ENCODE measurements at places on chromosomes 5 and 9. TPM values are rescaled to one million over a fixed set of nuclear protein-coding genes. Genes with fewer than 3 reads are reported as not detected.

- H3K27ac ChIP-seq = no peak overlapping the region
- H3K4me3 ChIP-seq = no peak overlapping the region
- no peak for DNase-seq
- no peaks in the 10 kb centered on the region for H3K27me3 ChIP-seq
- H3K36me3 ChIP-seq = no peaks in the 10 kb centered on the region
- H3K4me1 ChIP-seq = no peaks in the 10 kb centered on the region
Observed at GRCh38 chr9:22160221-22160620, 151.1 kb upstream of the CDKN2B start.

GRCh38 chr9:2085716-2086115 is 70.6 kb downstream of the SMARCA2 start:
- H3K4me3 ChIP-seq = no peak overlapping the region
- no peak for DNase-seq
- no peaks in the 10 kb centered on the region for H3K27me3 ChIP-seq
- H3K27ac ChIP-seq = no peak overlapping the region
- H3K36me3 ChIP-seq = no peaks in the 10 kb centered on the region
- no peaks in the 10 kb centered on the region for H3K4me1 ChIP-seq

DNA sequence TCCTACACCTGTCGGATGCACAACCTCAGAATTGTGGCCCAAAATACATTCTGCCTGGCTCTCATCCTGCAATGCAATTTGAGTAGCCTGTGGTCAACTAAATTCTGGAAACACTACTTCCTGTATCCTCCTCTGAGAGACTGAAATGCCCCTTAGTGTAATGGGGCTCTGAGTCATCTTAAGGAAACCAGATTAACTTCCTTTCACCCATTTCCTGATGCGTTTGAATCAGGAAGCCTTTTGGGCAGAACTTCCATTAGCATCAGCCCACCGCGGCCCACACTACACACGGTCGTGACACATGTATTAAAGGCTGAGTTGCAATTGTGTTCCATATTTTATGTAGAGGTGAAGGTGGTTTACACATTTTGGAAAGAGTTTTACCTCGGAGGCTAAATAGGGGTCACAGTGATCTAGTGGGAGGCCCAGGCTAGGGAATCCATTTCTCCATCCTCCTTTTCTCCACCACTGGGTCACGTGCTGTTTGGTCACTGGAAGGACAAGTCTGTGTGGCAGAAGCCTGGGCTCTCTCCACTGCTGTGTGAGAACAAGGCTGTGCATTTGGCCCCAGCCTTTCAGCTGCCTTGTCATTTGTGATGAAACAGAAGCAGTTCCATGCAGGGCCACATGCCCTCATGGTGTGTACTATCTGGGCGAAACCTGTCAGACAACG is 55.9 kb downstream of the DAP start:
- no peaks in the 10 kb centered on the region for H3K27me3 ChIP-seq
- H3K27ac ChIP-seq = no peak overlapping the region
- H3K4me1 ChIP-seq = peaks cover 20% of the 10 kb centered on the region
- H3K36me3 ChIP-seq = no peaks in the 10 kb centered on the region
- H3K4me3 ChIP-seq = no peak overlapping the region

DNA sequence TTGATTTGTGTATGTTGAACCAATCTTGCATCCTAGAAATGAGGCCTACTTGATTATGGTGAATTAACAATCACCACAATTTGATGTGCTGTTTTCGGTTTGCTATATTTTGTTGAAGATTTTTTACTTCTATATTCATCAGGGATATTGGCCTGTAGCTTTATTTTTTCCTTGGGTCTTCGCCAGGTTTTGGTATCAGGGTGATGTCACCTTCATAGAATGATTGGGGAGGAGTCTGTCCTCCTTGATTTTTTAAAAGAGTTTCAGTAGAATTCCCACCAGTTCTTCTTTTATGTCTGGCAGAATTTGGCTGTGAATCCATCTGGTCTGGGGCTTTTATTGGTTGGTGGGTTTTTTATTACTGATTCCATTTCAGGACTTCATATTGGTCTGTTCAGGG is 115.2 kb downstream of the CPLANE1 start:
- H3K4me1 ChIP-seq = no peaks in the 10 kb centered on the region
- H3K36me3 ChIP-seq = peaks cover 41% of the 10 kb centered on the region
- DNase-seq = no peak
- H3K27me3 ChIP-seq = no peaks in the 10 kb centered on the region
- H3K27ac ChIP-seq = no peak overlapping the region
- no peak overlapping the region for H3K4me3 ChIP-seq

- no peak for DNase-seq
- no peak overlapping the region for H3K27ac ChIP-seq
- no peaks in the 10 kb centered on the region for H3K36me3 ChIP-seq
- H3K4me3 ChIP-seq = no peak overlapping the region
- H3K4me1 ChIP-seq = peaks cover 2% of the 10 kb centered on the region
Observed at GRCh38 chr5:41507501-41507900, 2.9 kb downstream of the PLCXD3 start.

GRCh38 chr5:124310453-124310852 is 436.0 kb downstream of the ZNF608 start:
- no peak overlapping the region for H3K4me3 ChIP-seq
- H3K36me3 ChIP-seq = peaks cover 3% of the 10 kb centered on the region
- H3K4me1 ChIP-seq = peaks cover 4% of the 10 kb centered on the region
- DNase-seq = no peak
- no peak overlapping the region for H3K27ac ChIP-seq

DNA sequence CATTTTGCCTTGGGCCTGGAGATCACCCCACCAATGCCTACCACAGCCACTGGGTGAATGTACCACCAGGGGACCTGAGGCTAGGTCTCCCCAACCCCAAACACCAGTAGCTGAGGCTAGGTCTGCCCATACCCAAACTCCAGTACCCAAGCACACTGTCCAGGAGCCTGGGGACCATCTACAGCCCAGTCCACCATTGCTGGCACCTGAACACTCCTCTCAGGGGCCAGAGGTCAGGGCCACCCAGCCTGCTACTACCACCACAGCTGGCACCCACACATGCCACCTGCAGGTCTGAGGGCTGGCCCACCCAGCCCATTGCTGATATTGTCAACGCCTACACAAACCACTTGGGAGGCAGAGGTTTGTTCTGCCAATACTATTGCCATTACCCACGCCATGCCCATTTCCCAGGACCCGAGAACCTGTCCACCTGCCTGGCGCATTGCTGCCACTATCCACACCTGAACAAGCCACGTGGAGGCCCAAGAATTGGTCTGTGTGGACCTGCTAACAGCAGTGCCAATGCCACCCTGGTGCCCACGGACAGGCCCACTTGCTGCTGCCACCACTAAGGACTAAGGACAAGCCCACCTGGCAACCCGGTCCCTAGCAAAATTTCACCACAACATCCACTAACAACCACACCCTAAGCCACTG is 59.2 kb downstream of the ZDHHC21 start:
- no peak overlapping the region for H3K27ac ChIP-seq
- H3K4me1 ChIP-seq = no peaks in the 10 kb centered on the region
- no peak for DNase-seq
- H3K27me3 ChIP-seq = no peaks in the 10 kb centered on the region
- H3K4me3 ChIP-seq = no peak overlapping the region

DNA sequence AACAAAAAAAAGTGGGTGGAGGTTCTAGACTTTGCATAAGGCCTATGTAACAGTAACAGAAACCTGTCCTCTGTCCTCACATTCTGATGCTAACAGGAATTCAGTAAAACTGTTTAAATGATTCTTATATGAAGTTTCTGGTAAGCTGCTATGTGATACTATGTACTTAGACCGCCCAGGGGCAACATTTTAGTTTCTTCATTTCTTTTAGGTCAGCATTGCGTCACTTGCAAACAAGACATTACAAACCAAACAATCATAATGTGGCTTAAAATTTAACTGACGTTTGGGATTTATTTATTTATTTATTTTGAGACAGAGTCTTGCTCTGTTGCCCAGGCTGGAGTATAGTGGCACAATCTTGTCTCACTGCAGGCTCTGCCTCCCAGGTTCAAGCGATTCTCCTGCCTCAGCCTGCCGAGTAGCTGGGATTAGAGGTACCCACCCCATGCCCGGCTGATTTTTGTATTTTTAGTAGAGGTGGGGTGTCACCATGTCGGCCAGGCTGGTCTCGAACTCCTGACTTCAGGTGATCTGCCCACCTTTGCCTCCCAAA is 44.3 kb downstream of the TENT4A start:
- no peaks in the 10 kb centered on the region for H3K4me1 ChIP-seq
- no peak overlapping the region for H3K4me3 ChIP-seq
- no peaks in the 10 kb centered on the region for H3K27me3 ChIP-seq
- DNase-seq = no peak
- H3K27ac ChIP-seq = no peak overlapping the region

DNA sequence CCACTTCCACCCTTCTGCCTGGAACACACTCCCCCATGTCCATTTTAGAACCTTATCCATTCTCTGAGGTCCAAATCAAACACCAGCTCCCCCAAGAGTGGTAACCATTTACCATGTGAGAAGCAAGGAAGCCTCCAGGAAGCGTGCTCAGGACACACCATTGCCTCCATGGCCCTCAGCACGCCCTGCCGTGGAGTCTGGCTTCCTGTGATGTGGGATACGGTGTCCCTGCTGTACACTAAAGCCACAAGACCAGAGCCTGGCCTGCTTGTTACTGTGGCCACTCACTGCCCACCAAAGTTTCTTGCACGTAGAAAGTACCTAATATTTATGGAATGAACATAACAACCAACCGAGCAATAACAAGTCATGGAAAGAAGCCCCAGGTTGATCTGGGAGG is 151.7 kb downstream of the SEMA5A start:
- no peaks in the 10 kb centered on the region for H3K36me3 ChIP-seq
- H3K27ac ChIP-seq = no peak overlapping the region
- H3K4me1 ChIP-seq = no peaks in the 10 kb centered on the region
- no peaks in the 10 kb centered on the region for H3K27me3 ChIP-seq

DNA sequence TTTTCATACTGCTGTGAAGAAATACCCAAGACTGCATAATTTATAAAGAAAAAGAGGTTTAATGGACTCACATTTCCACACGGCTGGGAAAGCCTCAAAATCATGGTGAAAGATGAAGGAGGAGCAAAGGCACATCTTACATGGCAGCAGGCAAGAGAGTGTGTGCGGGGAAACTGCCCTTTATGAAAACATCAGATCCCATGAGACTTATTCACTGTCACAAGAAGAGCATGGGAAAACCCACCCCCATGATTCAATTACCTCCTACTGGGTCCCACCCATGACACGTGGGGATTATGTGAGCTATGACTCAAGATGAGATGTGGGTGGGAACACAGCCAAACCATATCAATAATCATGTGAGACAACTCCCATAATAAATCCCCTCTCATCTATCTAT is 8.7 kb downstream of the TTC39B start:
- no peaks in the 10 kb centered on the region for H3K27me3 ChIP-seq
- H3K27ac ChIP-seq = no peak overlapping the region
- H3K36me3 ChIP-seq = peaks cover 21% of the 10 kb centered on the region
- DNase-seq = no peak
- H3K4me3 ChIP-seq = no peak overlapping the region
- peaks cover 5% of the 10 kb centered on the region for H3K4me1 ChIP-seq

DNA sequence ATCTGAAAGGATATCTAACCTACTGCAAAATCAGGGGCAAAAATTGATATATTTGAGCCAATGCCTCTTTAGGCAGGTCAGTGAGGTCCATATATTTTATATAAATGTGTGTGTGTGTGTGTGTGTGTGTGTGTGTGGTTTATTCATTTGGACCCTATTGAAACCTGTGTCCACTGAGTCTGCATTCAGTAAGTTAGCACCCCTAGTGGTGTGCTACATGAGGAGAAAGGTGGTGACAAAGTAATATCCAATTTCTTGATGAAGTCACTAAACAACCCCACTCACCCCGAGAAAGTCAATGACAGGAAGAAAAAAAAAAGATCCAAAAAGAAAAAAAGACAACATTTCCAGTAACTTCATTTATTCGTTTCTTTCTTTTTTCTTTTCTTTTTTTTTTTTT is 4.1 kb downstream of the FBXW11 start:
- no peak overlapping the region for H3K4me3 ChIP-seq
- H3K36me3 ChIP-seq = peaks cover 14% of the 10 kb centered on the region
- H3K27me3 ChIP-seq = no peaks in the 10 kb centered on the region
- DNase-seq = no peak

- no peaks in the 10 kb centered on the region for H3K27me3 ChIP-seq
- no peak overlapping the region for H3K4me3 ChIP-seq
- H3K27ac ChIP-seq = no peak overlapping the region
- 0 out of 3 replicates have a peak, but pooled peaks cover 3% of the 10 kb centered on the region for H3K36me3 ChIP-seq
- no peaks in the 10 kb centered on the region for H3K4me1 ChIP-seq
Observed at GRCh38 chr5:11363631-11364178, 540.5 kb downstream of the CTNND2 start.

GRCh38 chr5:73312146-73312871 is 136.3 kb downstream of the FOXD1 start:
- peak; percentile 57 for DNase-seq
- H3K4me1 ChIP-seq = no peaks in the 10 kb centered on the region
- peaks cover 6% of the 10 kb centered on the region for H3K27me3 ChIP-seq
- no peak overlapping the region for H3K4me3 ChIP-seq
- no peak overlapping the region for H3K27ac ChIP-seq

- H3K27ac ChIP-seq = no peak overlapping the region
- DNase-seq = no peak
- no peaks in the 10 kb centered on the region for H3K4me1 ChIP-seq
- H3K27me3 ChIP-seq = no peaks in the 10 kb centered on the region
- H3K4me3 ChIP-seq = no peak overlapping the region
Observed at GRCh38 chr9:104386013-104386412, 118.0 kb upstream of the OR13F1 start.

WNT8A gene
- 0.26 TPM for total RNA-seq

LCN15 gene
- not detected for total RNA-seq

LCN10 gene
- total RNA-seq = 0.75 TPM

MARVELD2 gene
- 29.5 TPM for total RNA-seq

FAM78A gene
- total RNA-seq = 2.1 TPM

CTXN3 gene
- not detected for total RNA-seq

PRELID1 gene
- total RNA-seq = 213 TPM

TCOF1 gene
- 133 TPM for total RNA-seq

ITK gene
- 0.22 TPM for total RNA-seq
